ENCODE measurements at places on chromosomes 3 and 15.

DNA sequence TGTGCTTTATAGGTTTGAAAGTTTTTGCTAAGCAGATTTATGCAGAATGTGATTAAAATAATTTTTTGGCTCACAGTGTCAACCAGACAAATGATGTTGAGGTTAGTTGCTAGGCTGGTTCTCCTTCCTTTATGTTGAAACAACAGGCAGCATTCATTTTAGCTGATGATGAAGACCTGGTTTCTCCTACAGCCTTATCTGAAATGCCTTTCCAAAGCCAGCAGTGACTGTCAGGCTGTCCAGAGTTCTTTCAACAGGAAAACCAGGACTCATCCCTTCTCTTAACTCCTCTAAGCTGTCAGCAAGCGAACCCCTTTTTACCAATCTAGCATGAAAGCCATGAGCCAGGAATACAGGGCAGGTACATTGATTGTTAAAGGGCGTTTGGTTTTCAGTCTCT lies 84.1 kb downstream of the ZNF609 start:
- no peak for DNase-seq

DNA sequence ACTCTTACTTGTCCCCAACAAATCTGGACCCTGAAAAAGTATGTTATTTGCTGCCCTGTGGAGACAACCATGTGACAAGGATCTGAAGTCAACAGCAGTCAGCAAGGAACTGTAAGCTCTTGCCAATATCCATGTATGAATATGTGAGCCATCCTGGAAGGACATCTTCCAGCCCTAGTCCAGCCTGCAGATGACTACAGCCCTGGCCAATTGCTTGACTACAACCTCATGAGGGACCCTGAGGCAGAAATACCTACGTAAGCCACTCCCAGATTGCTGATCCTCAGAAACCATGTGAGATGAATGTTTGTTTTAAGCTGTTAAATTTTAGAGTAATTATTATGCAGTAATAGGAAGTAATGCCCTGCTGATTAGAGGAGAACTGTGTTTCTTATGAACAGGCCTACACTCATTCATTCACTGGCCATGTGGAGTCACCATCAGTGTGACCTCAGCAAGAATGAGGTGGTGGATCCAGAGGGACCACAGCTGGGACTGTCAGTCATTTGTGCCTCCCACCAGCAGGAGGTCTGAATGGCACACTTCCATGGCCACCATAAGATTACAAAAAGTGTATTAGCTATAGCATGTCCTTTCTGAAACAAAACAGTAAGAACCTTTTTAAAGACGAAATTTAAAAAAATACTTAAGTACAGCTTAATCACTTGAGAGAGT lies 92.6 kb downstream of the TFDP2 start:
- DNase-seq = no peak

GRCh38 chr15:70101459-70102113 lies 3.9 kb upstream of the TLE3 start:
- no peak for DNase-seq

GRCh38 chr15:31268108-31268501 lies 58.5 kb upstream of the KLF13 start:
- no peak for DNase-seq

DNA sequence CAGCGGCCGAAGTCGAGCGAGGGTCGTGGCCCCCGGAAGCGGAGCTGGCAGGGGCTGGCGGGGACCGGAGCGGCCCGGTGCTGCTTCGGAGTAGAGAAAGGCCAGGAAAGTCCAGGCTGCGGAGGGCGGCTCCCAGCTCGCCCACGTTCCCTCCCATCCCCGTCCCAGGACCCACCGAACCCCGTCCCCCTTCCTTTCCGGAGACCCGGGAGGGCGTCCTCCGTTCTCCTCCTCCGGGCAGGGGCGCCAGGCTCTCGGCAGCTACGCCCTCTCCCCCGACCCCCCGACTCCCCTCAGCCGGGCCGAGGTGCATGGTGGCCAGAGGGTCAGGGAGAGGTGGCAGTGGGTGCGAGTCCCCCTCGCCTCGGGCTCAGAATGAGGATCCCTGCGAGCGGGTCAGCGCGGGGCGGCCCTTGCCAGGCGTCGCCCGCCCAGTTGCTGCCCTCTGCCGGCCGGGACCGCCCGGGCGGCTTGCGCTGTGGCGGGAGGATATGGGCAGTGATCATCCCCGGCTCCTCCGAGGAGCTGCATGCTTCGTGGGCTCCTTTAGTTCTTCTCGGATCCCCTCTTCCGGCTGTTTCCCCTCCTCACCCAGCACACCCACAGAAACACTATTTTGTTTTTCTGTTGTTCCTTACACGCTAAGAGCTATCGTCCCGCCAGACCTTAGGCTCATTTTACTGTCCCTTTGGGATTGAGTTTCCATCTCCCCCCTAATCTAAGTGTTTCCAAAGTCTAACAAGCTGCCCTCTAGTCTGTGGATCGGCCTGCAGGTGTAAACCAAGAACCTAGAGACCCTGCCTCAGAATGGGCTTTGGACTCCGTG lies 744 bp upstream of the ALDH1A2 start:
- no peak for DNase-seq

- DNase-seq = no peak
Measured at GRCh38 chr3:17035033-17035432, 150.3 kb downstream of the PLCL2 start.

DNA sequence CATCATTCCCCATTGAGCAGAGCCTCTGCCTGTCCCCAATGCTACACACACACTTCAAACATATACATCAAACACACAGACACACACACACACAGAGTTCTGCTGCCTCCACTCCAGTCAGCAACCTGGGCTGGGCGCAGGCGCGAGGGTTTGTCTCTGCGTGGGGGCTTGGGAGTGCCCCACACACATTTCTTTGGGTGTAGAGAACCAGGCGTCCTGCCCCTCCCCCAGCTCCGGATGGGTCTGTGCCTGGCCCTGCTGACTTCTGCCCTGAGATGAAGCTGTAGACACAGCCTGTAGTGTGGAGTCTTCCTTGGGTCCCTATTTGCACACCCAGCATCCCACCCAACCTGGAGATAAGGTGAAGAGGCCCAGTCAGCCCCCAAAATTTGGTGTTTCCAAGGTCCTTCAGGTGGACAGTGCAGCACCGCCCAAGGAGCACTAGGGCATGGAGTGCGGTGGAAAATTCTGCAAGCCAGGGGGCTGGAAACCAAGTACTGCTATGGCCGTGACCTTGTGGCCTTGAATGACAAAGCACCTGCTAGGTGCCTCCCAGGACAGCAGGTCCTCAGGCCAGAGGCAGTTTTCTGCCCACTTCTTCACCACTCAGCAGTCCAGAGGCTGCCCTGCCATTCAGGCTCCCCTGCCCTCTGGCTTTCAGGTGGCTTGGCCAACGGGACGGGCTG lies 26.8 kb downstream of the FBXW12 start:
- DNase-seq = no peak

- DNase-seq = no peak
Measured at GRCh38 chr15:27538325-27538724, 560.8 kb downstream of the OCA2 start.

DNA sequence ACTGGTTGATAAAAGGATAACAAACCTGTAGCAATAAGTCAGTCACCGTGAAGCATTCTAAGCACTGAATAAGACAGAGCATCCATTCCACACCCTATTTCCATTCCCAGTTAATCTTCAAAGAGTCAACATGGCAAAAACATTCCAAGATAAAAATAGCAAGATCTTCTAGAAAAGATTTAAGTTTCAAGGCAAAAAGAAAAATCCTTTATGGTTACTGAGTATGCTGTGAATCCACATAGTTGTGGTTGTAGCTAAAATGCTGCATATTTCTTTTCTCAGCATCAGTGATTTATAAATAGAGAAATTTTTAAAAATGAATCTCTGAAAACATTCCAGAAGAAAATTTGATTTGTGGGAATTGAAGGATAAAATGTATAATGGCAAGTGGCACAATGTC lies 21.1 kb downstream of the GAP43 start:
- no peak for DNase-seq

- DNase-seq = no peak
Measured at GRCh38 chr15:59797756-59798604, 108.9 kb upstream of the BNIP2 start.

DNA sequence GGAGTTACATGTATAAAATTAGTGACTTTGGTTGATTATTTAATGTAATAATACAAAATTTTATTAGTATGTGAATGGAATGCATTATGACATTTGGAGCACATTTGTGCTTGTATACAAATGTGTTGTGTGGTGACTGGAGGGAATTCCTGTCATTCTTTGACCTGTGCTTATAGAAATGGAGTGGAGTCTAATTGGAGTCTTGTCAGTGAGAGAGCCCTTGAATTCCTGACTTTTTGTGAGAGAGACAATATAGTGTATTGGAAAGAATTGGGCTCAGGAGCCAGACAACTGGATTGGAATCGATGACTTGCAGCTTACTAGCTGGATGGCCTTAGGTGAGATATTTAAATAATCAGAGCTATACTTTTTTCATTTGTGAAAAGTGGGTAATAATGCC lies 9.4 kb downstream of the TCF12 start:
- DNase-seq = no peak

GRCh38 chr3:146100180-146100579 lies 60.8 kb downstream of the PLOD2 start:
- no peak for DNase-seq

- DNase-seq = no peak
Measured at GRCh38 chr3:100008081-100008698, 106.1 kb downstream of the FILIP1L start.

GRCh38 chr3:52068055-52068571 lies 11.7 kb upstream of the DUSP7 start:
- no peak for DNase-seq

All from stimulated activated CD8-positive, alpha-beta memory T cell treated with anti-CD3 and anti-CD28 coated beads, Interleukin-15, amount 100 ng/mL, for 4 hours (primary cell).